ENCODE measurements at places on chromosomes 6 and 20.

DNA sequence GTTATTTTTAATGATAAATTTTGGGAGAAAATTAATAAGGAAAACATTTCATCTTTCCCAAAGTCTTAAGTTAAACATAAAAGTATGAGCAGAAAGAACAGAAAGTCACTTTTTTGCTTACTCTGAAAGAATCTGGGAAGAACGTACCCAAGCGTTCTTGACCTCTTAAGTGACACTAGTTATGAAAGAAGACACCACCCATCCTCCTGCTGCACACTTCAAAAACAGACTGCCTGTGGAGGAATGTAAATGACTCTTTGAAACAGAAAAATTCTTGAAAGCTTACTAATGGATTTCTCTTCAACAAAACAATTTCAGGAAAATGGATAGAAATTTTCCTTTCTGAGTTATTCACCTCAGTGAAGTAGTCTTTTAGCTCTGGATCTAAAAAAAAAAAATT lies 227.7 kb downstream of the MEI4 start:
- DNase-seq, result no peak

DNA sequence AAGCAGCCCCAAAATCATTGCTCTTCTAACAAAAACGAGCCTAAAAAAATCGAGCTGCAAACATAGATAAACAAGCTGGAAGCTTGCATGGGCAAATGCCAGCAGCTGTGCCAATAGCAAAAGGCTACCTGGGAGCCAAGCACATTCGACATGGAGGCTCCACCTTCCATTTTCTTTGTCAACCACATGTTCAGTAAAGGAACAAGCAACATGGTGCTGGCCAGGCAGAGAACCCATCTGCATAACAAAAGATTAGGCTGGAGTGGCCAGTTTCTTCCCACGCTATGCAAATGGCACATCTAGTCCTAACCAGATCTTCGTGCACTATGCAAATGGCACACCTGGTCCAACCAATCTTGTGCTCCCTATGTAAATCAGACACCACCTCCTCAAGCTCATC lies 110.5 kb downstream of the KIF16B start:
- DNase-seq, result no peak

DNA sequence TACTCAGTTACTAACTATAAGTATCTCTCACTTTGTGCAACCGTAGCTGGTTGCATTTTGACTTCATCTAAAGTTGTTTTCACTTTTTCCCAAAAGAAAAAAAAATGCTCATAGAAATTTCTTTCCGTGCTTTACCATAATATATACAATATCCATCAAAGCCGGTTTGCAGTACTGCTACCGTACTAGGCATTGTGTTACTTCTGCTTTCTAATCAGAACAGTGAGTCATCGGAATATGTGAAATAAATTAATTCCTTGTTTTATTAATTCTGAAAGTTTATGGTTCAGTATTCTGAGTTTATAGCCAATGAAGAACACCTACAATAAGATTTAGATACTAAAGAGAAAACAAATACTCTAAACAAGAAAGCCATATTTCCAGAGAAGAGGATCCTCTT lies 72.5 kb downstream of the TNFRSF21 start:
- DNase-seq, result no peak

- DNase-seq, result no peak
Measured at GRCh38 chr20:12949429-12949980, 59.3 kb upstream of the SPTLC3 start.

GRCh38 chr20:20946122-20946759 lies 159.9 kb downstream of the LINC00237 start:
- DNase-seq, result no peak

- DNase-seq, result no peak
Measured at GRCh38 chr6:134162932-134163331, 110.5 kb upstream of the SLC2A12 start.

GRCh38 chr20:55977690-55978459 lies 27.4 kb downstream of the CBLN4 start:
- no peak for DNase-seq

DNA sequence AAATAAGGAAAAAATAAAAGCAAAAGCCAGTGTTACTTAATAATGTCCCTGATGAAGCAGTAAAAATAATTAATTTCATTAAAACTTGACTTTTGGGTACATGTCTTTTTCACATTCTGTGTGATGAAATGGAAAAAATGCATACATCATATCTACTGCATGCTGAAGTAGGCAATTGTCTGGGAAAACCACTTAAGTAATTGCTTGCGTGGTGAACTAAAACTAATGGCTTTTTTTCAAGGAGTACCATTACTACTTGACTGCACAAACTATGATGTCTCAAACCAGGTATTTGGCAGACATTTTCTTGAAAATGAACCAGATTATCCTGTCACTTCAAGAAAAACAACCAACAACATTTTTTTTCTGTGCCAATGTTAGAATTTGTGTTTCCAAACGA lies 91.3 kb upstream of the AKIRIN2 start:
- DNase-seq, result no peak

GRCh38 chr6:16496210-16496609 lies 257.8 kb downstream of the GMPR start:
- DNase-seq, result no peak

DNA sequence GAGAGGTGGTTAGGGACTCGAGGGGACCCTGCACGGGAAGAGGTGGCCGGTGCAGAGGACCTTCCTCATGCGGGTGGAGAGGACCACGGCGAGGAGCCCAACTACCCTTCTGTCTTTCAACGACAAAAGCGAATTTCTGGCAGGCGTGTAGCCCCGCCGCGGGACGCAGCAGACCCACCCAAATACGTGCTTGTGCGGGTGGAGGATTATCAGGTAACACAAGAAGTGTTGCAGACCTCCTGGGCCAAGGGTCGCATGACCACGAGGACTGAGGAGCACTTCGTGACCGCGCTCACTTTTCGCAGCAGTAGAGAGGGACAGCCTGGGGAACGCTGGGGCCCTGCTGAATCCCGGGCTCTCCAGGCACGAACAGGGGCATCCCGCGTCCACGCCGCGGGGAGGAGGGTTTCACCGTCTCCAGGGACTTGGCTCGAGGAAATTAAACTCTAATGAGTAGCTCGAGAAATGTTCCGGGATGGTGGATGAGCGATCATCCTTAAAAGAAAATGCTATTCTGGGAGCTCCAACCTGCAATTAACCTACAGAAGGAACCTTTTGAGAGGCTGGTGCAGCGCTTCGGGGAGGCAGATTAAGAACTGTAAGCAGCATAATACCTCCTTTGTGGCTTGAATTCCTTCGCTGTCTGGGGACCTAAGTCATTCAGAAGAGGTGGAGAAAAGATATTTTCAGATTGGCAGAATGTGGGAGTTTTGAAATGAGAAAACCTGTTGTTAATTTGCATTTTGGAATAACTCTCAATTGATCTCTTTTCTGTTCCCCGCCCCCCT lies 804 bp downstream of the C6orf141 start:
- DNase-seq, result no peak

DNA sequence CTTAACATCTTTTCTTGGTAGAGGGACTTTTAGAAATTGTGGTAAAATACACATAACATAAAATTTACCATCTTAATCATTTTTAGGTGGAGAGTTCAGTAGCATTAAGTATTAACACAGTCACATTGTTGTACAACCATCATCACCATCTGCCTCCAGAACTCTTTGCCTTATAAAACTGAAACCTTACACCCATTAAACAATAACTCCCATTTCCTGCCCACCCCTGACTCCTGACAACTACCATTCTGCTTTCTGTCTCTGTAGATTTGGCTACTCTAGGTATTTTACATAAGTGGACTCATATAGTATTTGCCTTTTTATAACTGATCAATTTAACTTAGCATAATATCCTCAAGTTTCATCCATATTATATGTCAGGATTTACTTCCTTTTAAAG lies 88.7 kb downstream of the ZHX3 start:
- no peak for DNase-seq

- DNase-seq, result no peak
Measured at GRCh38 chr6:11097476-11097875, 3.8 kb downstream of the SMIM13 start.

DNA sequence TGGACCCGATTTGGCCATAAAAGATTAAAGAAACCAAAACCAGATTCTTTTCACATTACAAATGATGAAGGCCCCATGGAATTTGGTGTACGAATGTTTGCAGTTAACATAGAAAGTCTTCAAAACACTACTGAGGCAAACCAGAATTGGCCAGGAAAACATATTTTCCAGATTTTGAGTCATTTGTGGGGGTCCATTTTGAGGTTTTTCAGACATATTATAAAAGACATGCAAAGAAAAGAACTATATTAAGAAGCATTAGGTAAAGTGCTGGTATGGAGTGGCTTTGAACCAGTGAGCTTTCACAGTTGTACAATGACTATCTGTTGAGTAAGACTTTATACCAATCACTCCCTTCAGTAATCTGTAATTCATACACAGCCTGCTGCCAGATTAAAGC lies 168.9 kb upstream of the COL21A1 start:
- DNase-seq, result no peak

GRCh38 chr6:7185561-7185960 lies 77.8 kb downstream of the RREB1 start:
- no peak for DNase-seq

- no peak for DNase-seq
Measured at GRCh38 chr20:2751347-2751877, 49.0 kb downstream of the CPXM1 start.

GRCh38 chr6:168226902-168227318 lies 92.7 kb downstream of the DACT2 start:
- DNase-seq, result no peak

GRCh38 chr20:24966317-24967012 lies 17.4 kb downstream of the CST7 start:
- DNase-seq, result no peak

DNA sequence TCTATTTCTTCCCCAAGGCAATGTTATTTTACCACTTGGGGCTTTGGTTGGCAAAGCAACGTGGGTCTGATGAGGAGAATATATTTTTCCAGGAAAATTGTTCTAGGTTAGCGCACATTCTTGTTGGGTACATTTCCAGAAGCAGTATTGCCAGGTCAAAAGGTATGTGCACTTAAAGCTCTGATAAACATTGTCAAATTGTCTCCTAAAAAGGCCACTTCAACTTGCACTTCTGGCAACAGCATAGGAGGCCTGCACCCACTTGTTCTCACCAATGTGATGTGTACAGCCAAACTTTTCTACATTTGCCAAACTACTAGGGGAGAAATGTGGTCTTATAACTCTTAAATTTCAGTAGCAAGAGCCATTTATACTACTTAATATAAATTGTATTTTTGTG lies 197.5 kb upstream of the COL21A1 start:
- no peak for DNase-seq

- DNase-seq, result peak; percentile 58
Measured at GRCh38 chr6:52416629-52417151, 3.5 kb upstream of the EFHC1 start.

DNA sequence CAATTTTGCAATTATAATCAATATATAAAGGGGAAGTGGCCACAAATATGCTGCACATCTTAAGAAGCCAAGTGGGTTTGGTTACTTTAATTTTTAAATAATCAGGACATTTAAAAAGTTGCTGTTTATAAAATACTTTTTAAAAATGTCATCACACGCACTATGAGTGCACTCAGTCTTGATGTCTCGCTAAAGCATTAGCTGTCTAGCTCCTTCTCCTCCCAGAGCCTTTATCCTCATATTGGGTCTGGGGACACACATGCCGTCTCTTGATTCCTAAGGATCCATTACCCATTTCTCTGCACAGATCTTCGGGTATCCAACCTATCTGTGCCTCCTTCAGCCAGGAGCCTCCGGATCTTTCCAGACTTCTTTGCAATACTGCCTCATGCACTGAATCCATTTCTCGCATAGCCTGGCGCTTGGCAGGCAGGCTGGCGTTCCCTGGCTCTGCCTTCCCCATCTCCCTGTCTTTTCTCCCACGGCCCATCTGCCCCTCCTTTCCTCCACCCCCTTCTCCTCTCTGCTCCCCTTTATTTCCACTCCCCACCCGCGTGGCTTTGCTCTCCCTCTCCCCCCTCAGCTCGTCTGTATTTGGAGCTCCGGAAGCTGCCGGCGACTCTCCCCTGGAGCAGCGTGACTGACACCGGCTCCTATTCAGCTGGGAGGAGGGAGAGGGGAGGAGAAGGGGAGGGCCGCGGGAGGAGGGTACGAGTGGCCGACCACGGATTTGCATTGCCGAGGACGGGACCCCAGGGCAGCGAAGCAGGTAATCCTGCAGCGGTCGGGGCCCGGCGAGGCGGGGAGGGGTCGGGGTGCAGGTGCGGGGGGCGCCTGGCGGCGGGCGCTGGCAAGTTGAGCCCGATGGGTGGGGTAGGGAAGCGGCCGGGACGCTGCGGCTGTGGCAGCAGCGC lies at the start of gene CAP2:
Gene CAP2, plus strand, starts transcription at position 618 of the 914 bp plus-strand sequence. CDS start 27,961 bp downstream, outside the sequence.
- DNase-seq, result peak; percentile 82

DNA sequence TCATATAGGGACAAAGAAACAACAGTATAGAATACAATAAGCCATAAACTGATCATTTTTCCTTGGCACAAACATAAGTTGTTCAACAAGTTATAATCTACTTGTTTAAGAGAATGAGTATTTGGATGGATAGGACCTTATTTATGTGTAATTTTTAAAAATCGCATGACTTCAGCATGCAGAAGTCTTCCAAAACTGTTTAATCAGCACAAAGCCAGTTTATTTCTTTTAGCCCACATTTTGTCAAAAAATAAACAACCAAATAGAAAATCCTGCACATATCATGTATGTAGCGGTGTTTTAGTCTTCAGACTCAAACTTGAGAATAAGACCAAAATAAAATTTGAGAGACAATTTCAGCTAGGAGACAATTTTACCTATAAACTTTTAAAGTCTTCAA lies 304.7 kb downstream of the TRDN start:
- no peak for DNase-seq

- no peak for DNase-seq
Measured at GRCh38 chr20:60001108-60001507, 42.9 kb downstream of the CDH26 start.

DNA sequence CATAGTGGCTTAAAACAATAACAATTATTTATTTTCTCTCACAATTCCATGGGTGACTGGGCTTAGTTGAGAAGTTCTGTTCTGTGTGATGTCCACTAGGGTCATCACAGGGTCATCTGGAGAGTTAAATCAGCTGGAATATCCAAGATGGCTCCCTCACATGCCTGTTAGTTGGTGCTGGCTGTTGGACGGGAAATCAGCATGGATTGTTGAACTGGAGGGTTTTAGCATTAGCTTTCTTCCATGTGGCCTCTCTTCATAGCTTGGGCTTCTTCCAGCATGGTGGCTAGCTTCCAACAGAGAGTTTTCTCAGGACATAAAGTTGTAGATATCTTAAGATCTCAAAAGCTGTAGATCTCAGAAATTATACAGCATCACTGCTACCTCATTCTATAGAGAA lies 19.6 kb downstream of the MARCKS start:
- DNase-seq, result no peak
